ENCODE measurements at places on chromosomes 4 and X. TPM values are rescaled to one million over a fixed set of nuclear protein-coding genes. Genes with fewer than 3 reads are reported as not detected.

MND1 gene
- 5.7 TPM for total RNA-seq

GATA1 gene
- not detected for total RNA-seq

CFP gene
- 0.49 TPM for total RNA-seq

SORBS2 gene
- 70.8 TPM for total RNA-seq

IL15 gene
- total RNA-seq, result 0.25 TPM

MAGEA9B gene
- under 0.01 TPM for total RNA-seq

PSAPL1 gene
- under 0.01 TPM for total RNA-seq

AKAP14 gene
- total RNA-seq, result not detected

NSUN7 gene
- total RNA-seq, result 6.9 TPM

TRPC5OS gene
- total RNA-seq, result not detected

SYN1 gene
- 20.2 TPM for total RNA-seq

DACH2 gene
- total RNA-seq, result 3.7 TPM

PGRMC2 gene
- total RNA-seq, result 37.9 TPM

RAB39B gene
- 24.6 TPM for total RNA-seq

BRS3 gene
- total RNA-seq, result 0.49 TPM

RPA4 gene
- 0.49 TPM for total RNA-seq

CLIC2 gene
- total RNA-seq, result 3.4 TPM

AFM gene
- total RNA-seq, result not detected
